ENCODE measurements at places on chromosomes 12 and 14.

DNA sequence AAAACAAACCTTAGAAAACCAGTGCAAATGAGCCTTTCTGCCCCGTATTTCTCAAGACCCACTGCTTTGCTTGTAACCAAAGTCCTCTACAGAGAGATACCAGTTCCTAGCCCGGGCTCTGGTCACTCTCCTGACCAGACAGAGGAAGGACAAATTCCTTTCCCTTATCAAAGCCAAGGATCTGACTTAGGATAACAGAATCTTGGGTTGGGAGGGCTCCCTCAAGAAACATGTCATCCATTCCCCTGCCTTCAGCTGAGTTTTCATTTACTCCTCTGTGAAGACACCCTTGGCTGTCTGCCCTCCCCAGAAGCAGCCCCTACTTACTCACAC is 116.0 kb upstream of the PARP11 start:
- no peak for DNase-seq

- no peak for DNase-seq
These were observed 57.7 kb upstream of the CSRP2 start for GRCh38 chr12:76936275-76937193.

GRCh38 chr12:67091204-67091603 is 178.0 kb upstream of the CAND1 start:
- DNase-seq, result peak; percentile 34

GRCh38 chr14:70943838-70944237 is 36.6 kb downstream of the PCNX1 start:
- DNase-seq, result no peak

DNA sequence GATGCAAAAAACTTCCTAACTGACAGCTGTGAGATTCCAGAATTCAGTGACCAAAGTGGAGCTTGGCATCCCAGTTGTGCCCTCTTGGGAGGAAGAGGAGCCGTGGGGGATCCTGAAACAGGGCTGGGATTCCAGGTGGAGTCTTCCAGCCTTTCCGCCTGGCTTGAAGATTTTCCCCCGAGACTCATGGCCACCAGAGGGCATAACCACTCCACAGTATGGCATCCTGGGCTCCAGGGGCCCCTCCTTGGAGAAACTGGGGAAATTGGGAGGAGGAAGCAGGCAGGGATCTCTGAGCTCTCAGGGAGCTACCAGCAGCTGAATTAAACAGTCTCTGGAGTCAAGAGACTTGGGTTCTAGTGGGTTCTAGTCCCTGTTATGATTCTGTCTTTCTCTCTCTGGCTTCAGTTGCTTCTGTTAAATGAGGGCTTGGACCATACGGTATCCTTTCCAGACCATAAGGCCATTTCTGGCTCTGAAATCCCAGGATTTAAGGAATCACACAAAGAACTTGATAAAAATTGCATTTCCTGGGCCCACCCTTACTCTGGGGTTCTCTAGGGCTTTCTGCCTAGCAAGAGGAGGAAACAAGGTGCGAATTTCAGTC is 2.6 kb upstream of the TAMALIN start:
- peak; percentile 81 for DNase-seq

DNA sequence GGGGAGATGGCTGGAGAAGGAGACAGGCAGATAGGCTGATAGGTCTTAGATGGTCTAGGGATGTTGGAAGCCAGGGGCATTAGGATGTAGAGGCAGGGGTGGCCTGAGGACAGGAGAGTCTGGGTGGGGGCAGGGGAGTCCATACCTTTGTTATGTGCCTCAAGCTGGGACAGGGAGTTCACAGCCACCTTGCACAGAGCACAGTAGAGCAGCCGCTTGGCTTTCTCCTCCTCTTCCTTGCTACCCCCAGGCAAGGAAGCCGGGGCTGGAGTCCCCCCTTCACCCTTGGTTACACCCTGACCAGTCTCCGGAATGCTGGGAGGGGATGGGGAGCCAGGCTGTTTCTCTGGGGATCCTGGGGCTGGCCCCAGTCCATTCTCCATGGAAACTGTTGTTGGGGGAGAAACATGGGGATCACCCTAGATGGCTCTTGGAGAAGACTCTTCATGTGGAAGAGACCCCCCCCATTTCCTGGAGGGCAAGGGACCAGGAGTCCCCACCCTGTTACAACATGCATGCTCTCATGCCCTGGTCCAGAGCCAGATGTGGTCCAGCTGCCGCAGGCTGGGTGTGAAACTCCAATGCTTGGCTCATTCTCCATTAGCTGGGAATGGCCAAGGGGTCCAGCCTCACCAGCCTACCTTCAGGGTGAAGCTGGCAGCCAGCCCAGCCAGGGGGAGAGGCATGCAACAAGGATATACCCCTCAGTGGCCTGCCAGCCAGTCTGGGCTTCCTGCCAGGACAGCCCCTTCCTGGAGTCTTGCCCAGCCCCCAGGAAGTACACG is 7.2 kb upstream of the GPR84 start:
- no peak for DNase-seq

DNA sequence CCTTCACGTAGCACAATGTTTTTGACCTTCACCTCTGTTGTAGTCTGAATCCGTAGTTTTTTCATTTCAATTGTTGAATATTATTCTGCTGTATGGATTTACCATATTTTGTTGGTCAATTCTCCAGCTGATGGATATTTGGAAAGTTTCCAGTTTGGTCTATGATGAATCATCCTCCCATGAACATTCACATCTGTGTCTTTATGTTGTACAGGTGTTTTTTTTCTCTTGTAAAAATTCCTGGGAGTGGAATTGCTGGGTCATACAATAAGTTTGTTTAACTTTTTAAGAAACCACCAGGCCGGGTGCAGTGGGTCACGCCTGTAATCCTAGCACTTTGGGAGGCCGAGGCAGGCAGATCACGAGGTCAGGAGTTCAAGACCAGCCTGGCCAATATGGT is 36.7 kb upstream of the GNG2 start:
- DNase-seq, result no peak

GRCh38 chr12:27794818-27795584 is 15.0 kb upstream of the MANSC4 start:
- DNase-seq, result peak; percentile 43

- no peak for DNase-seq
These were observed 15.9 kb downstream of the PACS2 start for GRCh38 chr14:105330491-105330895.
